CMK (cell line): ENCODE measurements at places on chromosomes 11 and 22.

- no peak for DNase-seq
Measured at GRCh38 chr11:830295-831117, 2.2 kb upstream of the CD151 start.

GRCh38 chr22:31102441-31103081 is 4.8 kb downstream of the SELENOM start:
- DNase-seq, result no peak

GRCh38 chr22:21681566-21682370 is 16.0 kb downstream of the PPIL2 start:
- DNase-seq, result no peak

DNA sequence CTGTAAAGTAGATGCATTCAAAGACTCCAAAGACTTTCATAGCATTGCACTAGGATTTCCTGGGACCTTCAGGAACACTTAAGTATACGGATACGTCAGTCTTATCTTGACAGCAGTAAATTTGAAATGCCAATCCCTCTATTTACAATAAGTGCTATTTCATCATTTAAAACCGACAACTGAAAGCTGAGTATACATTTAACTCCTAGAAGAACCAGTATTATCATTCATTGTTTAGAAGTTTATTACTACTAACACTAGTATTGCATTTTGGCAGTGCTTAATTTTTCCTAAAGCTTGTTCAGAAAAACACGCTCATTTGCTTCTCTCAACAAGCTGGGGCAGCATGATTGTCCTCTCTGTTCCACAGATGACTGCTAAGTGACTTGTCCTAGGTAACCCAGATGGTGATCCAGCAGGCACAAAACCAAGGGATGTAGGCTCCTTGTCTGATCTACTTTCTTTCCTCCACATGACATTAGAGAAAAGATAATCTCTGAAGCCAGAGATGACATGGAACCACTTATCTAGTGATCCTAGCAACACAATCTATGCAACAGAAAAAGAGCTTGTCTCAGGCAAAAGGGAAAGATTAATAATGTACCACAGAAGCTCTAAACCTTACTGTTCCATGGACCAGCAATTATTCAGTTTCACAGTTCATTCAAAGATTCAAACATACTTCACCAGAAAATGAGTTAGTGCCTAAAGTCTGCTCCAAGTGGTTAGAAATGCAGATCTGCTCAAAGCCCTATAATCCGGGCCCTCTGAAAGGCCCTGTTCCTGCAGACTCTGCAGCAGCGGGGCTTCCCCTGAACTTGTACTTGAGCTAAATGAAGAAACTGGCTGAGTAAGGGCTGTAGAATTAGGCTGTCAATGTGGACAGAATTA is 5.2 kb downstream of the MAML2 start:
- no peak for DNase-seq

GRCh38 chr11:69802590-69802989 is 16.6 kb downstream of the FGF3 start:
- no peak for DNase-seq
